ENCODE measurements at places on chromosomes 4 and X.

GRCh38 chr4:48439988-48440387, 43.2 kb upstream of the SLC10A4 start:
- DNase-seq, result no peak

GRCh38 chr4:185293202-185293601, 83.8 kb downstream of the SNX25 start:
- DNase-seq, result no peak

DNA sequence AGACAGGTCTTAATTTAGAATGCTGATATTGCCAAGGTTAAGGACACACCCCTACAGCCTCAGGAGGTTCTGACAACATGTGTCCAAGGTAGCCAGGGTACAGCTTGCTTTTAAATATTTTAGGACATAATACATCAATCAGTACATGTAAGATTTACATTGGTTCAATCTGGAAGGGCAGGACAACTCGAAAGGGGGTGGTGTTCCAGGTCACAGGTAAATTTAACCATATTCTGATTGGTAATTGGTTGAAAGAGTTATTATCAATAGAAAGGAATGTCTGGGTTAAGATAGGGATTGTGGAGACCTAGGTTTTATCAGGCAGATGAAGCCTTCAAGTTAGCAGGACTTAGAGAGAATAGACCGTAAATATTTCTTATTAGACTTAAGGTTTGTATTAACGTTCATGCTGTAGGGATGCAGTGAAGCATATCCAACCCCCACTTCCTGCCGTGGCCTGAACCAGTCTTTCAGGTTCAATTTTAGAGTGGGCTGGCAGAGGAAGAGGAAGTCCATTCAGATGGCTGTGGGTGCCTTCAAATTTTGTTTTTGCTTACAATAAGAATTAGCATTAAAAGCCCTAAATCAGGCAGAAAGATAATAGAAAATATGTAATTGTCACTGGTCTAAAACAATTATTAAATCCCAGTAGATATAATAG, 136.5 kb upstream of the GALNTL6 start:
- peak; percentile 14 for DNase-seq

DNA sequence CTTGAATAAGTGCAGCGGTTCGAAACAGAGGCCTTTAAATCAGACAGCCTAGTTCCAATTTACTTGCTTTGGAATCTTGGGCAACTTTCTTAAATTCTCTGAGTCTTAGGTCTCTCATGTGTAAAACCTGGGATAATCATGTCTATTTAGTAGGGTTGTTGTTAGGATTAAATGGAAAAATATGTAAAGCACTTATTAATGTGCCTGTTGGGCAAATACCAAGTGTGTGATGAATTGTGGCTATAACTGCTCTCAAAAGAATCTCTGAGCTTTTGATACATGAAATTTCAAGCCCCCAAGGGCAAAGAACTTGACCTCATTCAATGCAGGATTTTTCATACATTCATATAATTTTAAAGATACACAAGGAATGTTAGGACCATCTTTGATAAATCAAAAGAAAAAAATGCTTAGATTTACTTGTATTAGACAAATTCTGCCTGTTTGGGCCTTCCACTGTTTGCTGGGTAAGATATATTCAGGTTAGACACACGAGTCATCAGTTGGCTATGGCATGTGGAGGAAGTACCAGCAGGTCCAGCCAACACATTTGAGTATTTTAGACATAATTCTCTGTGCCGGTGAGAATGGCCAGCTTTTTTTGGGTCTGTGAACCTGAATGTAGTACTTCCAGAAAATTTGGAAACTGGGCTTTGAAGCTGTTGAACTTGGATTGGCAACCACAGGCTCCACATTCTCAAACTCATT, 241.4 kb upstream of the CNKSR2 start:
- DNase-seq, result no peak

DNA sequence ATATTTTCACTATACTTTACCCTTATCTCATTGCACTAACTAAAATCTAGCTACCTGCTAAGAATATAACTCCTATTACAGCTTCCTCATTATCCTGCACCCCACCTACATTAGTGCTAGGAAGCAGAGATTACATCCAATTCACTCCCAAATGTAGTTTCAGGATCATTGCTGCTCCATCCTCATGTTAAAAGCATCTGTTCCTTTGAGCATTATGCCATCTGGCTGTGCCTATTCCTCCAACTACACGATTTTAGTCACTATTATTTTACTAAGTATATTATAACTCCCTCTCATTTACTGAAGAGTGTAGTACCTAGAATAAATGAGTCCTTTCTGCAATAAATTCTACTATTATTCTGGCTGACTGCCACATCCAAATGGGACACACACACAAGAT, 1586.9 kb downstream of the TECRL start:
- no peak for DNase-seq

DNA sequence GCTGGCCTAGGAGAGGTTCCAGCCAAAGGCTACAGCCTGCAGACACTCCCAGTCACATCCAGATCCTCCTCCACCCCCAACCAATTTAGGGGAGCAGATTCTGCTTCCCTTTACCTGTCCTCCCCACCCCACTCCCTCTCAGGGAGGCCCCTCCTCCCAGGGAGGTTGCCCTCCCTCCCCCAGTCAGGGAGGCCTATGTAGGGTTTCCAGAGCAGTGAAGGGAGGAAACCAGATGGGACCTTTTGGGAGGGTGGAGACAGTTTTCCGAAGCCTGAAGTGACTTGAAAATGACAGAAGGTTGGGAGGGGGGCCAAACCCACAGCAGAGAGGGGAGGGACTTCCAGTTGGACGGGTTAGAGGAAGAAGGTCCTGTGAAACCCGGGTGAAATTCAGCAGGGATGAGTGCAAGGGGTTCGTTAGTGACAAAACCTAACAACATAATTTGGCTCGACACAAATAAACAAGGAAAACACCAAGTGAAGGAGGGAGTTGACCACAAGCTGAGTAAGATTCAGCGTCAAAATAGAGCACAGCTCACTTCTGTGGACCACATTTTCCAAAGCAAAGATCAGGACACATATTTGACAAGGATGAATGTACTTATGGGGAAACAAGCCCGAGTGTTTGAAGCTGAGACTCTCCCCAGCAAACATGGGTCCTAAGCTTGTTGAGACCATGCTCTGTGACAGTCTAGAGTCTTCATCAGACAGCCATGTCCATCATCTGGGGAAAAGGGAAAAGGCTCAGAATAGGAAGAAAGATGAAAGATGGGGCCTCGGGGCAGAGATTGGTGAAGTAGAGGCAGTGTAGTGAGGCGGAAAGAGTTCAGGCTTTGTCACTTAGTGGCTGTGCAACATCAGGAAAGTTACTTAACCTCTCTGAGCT, 46.4 kb downstream of the PRPS1 start:
- peak; percentile 14 for DNase-seq

DNA sequence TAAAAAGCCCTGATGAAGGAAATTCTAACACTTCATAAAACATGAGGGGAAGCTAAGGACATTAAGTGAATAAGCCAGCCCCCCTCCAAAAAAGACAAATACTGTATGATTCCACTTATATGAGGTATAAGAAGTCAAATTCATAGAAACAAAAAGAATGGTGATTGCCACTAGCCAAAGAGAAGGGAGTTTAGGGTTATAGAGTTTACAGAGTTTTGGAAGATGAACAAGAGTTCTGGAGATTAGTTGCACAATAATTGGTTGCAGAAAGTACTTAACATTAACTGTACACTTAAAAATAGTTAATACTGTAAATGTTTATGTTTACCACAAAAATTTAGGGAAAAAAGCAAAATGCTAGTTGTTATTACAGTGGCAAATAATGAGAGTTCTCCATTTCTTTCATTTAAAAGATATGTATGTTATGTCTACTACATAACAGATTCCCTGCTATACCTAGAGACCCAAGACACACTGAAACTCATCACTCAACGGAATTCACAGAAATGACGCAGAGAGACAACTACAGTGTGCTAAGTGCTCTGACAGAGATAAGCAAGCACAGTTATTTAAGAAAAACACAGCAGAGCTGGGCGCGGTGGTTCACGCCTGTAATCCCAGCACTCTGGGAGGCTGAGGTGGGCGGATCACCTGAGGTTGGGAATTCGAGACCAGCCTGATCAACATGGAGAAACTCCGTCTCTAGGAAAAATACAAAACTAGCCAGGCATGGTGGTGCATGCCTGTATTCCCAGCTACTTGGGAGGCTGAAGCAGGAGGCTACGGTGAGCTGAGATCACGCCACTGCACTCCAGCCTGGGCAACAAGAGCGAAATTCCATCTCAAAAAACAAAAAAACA, 37.2 kb downstream of the EIF4E start:
- DNase-seq, result no peak

GRCh38 chr4:67725981-67726380, 25.0 kb upstream of the UBA6 start:
- DNase-seq, result no peak

DNA sequence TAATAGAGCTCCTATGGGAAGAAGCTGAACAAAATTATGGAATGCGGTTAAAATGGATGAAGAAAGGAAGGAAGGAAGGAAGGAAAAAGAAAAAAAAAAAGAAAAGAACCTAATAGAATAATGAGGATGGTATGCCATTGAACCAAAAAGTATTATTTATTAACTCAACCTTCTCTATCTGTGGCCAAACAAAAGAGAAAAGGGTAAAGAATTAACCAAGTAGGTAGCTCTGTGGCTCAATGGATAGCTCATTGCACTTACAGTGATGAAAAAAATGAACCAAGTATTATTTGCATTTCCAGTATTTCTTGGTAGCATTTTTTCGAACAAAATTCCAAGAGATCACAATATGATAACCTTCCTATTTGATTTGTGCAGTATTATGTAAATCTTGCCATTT, 56.9 kb upstream of the SLC39A8 start:
- DNase-seq, result no peak

- DNase-seq, result no peak
Measured at GRCh38 chrX:84118315-84118714, 69.7 kb downstream of the RPS6KA6 start.

DNA sequence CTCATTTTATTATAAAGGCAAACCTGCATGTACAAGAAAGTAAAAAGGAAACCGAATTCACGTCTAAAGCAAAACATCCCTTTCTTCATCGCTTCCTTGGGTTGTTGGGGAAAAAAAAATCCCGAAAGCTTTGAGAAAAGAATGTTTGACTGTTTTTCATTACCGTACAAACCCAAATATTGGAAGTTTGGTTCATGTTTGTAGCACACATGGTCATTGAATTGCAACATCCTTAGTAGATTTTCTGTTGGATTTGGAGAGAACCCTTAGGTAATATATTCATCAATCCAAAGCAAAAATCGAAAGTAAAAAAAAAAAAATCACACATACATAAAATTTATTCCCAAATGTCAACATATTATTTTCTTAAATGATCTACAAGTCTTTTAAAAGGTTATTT, 420.3 kb downstream of the MAPK10 start:
- DNase-seq, result no peak

GRCh38 chrX:152444338-152444737, 6.8 kb downstream of the GABRA3 start:
- no peak for DNase-seq

GRCh38 chr4:53780736-53781400, 189.6 kb upstream of the LNX1 start:
- no peak for DNase-seq

DNA sequence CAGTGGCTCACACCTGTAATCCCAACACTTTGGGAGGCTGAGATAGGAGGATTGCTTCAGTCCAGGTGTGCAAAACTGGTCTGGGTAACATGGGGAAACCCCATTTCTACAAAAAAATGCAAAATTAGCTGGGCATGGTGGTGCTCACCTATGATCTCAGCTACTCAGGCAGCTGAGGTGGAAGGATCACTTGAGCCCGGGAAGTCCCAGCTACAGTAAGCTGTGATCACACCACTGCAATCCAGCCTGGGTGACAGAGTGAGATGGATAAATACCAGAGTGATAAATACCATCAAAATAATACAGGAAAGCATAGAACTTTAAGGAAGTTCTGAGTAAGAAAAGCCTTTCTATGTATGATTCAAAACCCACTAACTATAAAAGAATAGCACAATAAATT, 52.8 kb downstream of the LRBA start:
- no peak for DNase-seq

DNA sequence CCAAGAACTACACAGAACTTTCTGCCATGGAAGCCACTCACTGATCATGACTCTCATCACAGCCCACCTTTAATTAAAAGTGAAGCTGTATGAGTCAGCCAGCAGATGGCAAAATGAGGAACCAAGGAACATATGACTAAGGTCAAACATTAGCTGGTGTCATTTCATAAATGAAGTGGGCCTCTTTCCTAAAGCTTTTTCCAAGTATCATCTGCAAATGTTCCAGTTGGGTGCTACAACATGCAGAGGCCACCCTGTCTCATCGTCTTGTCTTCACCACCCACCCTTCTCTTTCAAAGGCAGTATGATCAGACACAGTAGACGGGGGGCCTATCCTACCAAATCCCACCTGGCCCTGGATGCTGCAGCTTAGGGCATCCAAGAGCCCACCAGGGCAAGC, 9.2 kb upstream of the EOLA1 start:
- peak; percentile 26 for DNase-seq

- no peak for DNase-seq
Measured at GRCh38 chr4:147539959-147540358, 59.1 kb downstream of the EDNRA start.

GRCh38 chr4:55524844-55525571, 21.7 kb downstream of the CLOCK start:
- no peak for DNase-seq

GRCh38 chr4:20299515-20299914, 47.8 kb downstream of the SLIT2 start:
- DNase-seq, result no peak

- DNase-seq, result no peak
Measured at GRCh38 chrX:134501941-134502340, 42.0 kb downstream of the HPRT1 start.

DNA sequence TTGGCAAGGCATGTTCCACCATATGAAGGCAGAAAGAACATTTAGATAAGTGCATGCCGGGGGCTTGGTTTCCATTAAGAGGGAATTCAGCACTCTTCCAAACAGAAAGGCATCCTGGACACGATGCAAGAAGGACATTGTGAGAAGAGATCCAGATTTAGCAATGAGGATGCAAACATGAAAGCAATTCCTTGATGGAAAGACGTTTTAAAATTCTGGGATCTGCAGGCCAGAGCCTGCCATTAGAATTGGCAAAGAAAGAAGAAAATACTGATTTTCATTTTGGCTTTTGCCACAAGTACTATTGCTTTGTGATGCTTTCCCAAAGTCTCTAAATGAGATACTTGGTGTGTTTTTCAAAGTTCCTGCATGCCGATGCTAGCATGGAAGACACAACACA, 367.6 kb downstream of the PPP3CA start:
- DNase-seq, result no peak

DNA sequence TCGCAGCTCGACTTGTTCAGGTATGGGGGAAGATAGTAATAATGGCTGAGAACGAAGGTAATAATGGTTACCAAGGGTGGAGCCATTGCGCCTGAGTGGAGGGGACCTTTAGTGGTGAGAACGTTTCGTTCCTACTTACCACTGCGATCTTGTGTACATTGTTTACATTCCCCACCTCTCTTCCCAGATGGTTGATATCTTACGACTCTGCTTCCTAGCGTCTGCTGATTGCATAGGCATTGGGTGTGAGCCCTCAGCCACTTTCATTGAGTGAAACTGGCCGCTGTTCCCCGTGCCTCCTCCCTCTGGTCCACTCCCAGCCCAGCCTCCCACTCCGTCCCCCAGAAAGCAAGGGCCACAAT, 850 bp downstream of the IGBP1 start:
- peak; percentile 4 for DNase-seq

- DNase-seq, result no peak
Measured at GRCh38 chr4:68895561-68896198, 55.9 kb downstream of the UGT2A3 start.

- no peak for DNase-seq
Measured at GRCh38 chrX:19807414-19807813, 80.0 kb downstream of the SH3KBP1 start.

All from germinal center (tissue), 1 donor.